ENCODE measurements at places on chromosomes 12 and 14. TPM values are rescaled to one million over a fixed set of nuclear protein-coding genes. Genes with fewer than 3 reads are reported as not detected.

- DNase-seq: no peak
- no peaks in the 10 kb centered on the region for H3K27me3 ChIP-seq
- H3K4me3 ChIP-seq: no peak overlapping the region
- H3K27ac ChIP-seq: no peak overlapping the region
Measured at GRCh38 chr12:68117661-68118060, 41.9 kb downstream of the IFNG start.

DNA sequence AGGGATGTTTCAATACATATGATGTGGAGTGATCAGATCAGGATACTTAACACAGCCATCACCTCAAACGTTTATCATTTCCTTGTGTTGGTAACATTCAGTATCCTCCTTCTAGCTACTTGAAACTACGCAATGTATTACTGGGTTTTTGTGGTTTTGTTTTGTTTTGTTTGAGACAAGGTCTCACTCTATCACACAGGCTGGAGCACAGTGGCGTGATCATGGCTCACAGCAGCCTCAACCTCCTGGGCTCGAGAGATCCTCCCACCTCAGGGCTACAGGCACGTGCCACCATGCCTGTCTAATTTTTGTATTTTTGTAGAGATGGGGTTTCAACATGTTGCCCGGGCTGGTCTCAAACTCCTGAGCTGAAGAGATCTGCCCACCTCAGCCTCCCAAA, 70.2 kb upstream of the BCL11B start:
- H3K4me3 ChIP-seq: no peak overlapping the region
- no peaks in the 10 kb centered on the region for H3K36me3 ChIP-seq
- no peaks in the 10 kb centered on the region for H3K27me3 ChIP-seq
- no peak overlapping the region for H3K27ac ChIP-seq

KLHDC2 gene
- total RNA-seq: 89.0 TPM

DNA sequence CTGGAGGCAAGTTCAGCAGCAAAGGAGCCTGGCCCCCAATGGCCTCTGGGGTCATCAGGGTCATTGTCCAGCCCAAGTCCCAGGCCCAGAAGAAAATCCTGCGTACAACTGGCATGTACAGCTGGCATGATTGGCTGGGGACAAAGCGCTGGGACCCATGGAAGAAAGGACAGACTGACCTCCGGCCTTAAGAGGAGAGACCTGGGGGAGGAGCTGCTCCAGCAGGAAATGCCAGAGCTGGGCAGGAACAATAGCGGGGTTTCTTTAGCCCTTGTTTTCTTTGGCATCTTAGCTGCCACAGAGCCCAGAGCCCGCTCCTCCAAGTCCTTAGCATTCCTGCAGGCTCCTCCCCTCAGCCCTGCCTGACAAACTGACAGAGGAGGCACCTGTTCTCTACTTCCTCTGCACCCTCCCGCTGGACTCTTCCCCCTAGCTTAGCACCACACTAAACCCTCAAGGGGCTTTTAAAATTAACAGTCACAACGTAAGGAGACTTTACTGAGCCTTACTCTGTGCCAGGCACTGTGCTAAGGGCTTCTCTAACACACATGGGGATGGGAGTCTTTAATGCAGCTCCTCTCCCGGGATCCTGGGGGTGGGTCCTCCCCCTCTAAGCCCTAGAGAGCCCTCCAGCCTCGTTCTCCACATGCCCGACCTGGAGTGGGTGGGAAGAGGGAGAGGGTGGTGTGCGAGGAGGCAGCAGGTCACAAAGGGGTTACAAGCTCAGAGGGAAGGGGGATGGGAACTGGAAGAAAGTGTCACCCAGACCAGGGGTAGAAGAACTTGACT, 1.8 kb upstream of the AQP5 start:
- peaks cover 61% of the 10 kb centered on the region for H3K27me3 ChIP-seq
- H3K4me3 ChIP-seq: no peak overlapping the region
- no peak overlapping the region for H3K27ac ChIP-seq
- DNase-seq: peak; percentile 21

DNA sequence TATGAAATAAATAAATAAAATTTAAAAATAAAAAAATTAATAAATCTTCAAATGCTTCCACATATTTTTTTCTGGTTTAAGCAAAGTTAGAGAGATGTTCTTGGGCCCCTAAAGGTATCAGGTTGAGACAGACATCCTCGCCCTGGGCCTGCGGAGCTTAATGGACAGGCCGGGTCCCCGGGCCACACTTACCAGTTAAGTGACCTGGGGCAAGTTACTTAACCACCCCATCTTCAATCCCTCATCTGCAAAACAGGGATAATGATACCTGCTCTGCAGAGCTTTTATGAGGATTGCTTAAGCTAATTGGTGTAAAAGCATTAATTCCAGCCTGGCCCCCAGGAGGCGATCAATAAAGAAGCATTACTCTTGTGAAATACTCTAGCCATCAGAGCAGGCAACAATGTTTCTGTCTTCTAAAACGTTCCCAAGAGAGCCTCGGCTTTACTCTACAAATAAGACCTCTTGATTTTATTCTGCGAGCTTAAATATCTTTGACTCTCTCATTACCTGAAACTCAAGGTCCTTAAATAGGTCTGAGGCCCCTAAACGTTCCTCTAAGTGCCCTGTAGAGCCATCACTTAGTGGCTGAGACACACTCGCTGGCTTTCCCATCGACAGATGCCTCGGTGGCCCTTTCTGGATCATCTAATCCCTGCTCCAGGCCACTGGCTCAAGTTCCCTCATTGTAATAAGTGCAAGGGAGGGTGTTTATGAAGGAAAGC, 81.1 kb upstream of the DIO3 start:
- H3K4me1 ChIP-seq: no peaks in the 10 kb centered on the region
- H3K27me3 ChIP-seq: no peaks in the 10 kb centered on the region
- no peak overlapping the region for H3K4me3 ChIP-seq
- no peaks in the 10 kb centered on the region for H3K36me3 ChIP-seq
- no peak overlapping the region for H3K27ac ChIP-seq

GRCh38 chr14:76349993-76350392, 25.9 kb upstream of the ESRRB start:
- H3K4me1 ChIP-seq: peaks cover 11% of the 10 kb centered on the region
- H3K36me3 ChIP-seq: no peaks in the 10 kb centered on the region
- DNase-seq: no peak
- no peak overlapping the region for H3K27ac ChIP-seq

HIP1R gene
- total RNA-seq: 30.5 TPM

SAMD4A gene
- 95.7 TPM for total RNA-seq

KLRF1 gene
- total RNA-seq: 0.32 TPM

KRT79 gene
- not detected for total RNA-seq

GRCh38 chr12:104909761-104910160, 48.3 kb downstream of the SLC41A2 start:
- H3K27ac ChIP-seq: peak overlapping the region; percentile 2
- no peaks in the 10 kb centered on the region for H3K36me3 ChIP-seq
- DNase-seq: no peak
- H3K4me1 ChIP-seq: no peaks in the 10 kb centered on the region

GRCh38 chr14:20093442-20093841, 17.1 kb upstream of the OR4K17 start:
- no peak overlapping the region for H3K4me3 ChIP-seq
- H3K36me3 ChIP-seq: no peaks in the 10 kb centered on the region
- H3K27ac ChIP-seq: no peak overlapping the region

GRCh38 chr14:68730811-68731425, 61.9 kb downstream of the ZFP36L1 start:
- peaks cover 51% of the 10 kb centered on the region for H3K4me1 ChIP-seq
- no peak for DNase-seq
- no peaks in the 10 kb centered on the region for H3K27me3 ChIP-seq
